ENCODE measurements at places on chromosomes 4 and X.

GRCh38 chrX:104370089-104370488 is 115.4 kb upstream of the ESX1 start:
- DNase-seq: no peak

DNA sequence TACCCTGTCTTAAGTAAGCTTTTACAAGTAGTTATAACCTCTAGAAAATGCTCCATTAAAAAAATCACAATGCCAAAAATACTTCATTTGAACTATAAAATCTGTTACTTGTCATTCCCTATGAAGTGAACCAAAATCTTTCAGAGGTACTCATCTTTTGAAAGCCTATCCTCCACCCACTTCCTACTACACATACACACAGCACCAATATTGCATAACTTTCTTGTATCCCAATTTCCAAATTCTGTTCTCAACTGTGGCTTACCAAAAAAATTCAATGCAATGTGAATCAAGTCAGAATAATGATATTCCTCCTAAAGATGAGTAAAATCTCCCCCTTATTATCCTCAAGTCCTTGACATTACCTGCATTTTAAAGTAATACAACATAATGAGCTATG is 15.9 kb downstream of the DHX15 start:
- no peak for DNase-seq

DNA sequence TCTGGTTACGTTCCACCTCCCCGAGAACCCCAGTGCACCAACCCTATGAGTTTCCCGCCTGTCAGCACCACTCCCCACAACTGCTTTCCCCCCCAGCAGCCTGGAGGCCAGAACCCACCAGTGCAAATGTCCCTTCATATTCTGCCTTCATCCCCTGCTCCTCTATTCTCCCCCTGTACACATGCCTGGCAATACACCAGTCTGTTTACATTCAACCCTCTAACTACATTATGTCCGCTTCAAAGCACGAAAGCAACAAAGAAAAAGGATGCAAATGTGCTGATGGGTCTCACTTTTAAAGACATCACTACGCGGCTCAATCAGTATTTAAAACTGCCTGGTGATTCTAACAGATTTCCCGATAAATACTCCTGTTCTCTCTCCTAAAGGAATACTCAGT is 126.7 kb upstream of the SORBS2 start:
- DNase-seq: no peak

DNA sequence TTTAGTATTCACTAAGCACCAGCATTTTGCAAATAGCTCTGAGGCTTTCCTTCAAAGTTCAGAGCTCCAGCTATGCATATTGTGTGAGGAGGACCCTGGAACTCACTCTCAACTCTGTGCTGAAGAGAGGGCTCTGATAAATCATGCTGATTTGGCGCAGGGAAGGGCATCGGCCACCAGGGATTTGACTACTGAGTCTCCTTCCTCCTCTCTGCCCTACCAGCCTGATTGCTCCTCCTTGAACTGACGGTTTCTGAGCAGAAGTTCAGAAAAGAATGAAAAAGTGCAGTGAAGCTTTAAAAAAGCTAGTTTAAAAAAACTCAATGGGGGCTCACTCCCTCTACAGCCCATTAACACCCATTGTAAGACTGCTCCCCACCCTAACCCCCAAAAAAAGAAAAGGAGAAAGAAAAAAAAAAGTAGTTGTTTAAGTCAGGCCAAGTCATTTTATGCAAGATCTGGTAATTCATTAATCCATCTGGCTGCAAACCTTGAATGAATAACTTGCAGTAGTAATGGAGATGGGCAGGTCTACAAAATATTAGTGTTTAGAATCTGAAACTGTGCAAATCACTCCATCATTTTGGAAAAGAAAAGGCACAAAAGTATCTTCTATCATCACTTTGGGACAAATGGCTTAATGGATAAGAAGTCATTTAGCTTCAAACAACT is 13.3 kb downstream of the PPARGC1A start:
- no peak for DNase-seq

DNA sequence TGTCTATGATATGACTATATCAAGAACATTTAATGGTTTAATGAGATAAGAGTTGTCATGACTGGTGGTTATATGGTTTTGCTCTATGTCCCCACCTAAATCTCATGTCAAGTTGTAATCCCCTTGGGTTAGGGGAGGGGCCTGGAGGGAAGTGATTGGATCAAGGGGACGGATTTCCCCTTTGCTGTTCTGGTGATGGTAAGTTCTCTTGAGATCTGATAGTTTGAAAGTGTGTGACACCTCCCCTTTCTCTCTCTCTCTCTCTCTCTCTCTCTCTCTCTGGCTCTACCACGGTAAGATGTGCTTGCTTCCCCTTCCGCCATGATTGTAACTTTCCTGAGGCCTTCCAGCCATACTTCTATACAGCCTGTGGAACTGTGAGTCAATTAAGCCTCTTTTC is 803.4 kb downstream of the TRIML1 start:
- DNase-seq: no peak

DNA sequence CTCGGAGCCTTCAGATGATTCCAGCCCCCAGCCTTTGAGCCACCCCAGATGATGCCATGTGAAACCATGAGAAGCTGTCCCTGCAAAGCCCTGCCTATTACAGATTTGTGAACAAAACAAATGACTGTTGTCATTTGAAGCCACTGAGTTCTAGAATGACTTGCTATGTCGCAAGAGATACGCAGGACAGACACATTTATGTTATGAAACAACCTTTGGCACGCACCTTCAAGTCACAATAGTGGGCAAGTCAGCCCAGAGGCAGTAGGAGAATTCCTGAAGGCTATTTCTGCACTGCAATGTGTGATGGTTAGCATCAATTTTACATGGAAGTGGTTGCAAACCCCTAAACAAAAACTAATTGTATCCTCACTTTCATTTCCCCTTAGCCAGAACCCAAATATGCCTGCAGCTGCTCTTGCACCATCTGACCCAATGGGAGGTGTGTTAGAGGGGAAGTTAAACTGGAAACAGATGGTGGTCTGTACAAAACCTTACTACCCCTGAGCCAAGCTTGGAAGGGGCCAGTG is 174.4 kb upstream of the ATP6AP2 start:
- DNase-seq: no peak

- DNase-seq: no peak
Observed at GRCh38 chr4:83043801-83044407, 8.9 kb downstream of the COPS4 start.
